ENCODE measurements at places on chromosomes 3 and 15.

GRCh38 chr3:31456373-31456772, 76.4 kb upstream of the STT3B start:
- no peak for DNase-seq

DNA sequence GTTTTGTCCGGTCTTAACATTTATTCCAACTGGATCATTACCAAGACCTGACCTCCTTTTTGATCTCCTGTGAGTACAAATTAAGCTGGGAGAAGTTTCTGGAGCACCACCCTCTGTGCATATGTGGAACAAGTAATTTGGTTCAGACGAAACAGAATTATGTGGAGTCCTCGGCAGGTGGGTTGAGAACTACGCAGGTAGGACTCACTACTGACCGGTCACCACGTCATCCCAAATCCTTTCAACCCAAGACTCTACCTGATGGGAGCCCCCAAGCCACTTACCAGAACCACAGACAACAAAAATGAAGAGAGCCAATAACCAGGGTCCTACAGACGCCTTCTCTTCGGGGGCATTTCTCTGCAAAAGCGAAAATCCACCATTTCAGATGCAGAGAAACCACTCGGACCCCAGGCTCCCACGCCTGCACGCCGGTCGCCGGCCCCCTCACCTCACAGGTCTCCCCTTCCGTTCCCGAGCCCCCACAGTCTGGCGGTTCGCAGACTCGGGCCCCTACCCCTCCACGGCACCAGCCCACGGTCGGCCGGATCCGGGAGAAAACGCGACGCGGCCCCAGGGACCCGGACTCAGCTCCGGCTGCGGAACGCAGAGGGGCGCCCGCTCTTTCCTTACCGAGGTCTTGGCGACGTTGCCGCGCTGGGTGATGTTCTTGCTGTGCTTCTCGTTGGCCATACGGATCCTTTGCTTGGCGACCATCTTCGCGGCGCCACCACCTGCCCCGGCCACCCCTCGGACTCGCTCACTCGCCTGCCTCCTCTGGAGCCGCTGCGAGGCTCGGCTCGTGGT, 674 bp downstream of the SERP1 start:
- DNase-seq = peak; percentile 43

GRCh38 chr15:49293941-49294340, 123.9 kb downstream of the GALK2 start:
- DNase-seq = no peak

GRCh38 chr3:186996356-186996755, 66.0 kb downstream of the ST6GAL1 start:
- no peak for DNase-seq

GRCh38 chr15:61582092-61582491, 353.0 kb upstream of the RORA start:
- no peak for DNase-seq

DNA sequence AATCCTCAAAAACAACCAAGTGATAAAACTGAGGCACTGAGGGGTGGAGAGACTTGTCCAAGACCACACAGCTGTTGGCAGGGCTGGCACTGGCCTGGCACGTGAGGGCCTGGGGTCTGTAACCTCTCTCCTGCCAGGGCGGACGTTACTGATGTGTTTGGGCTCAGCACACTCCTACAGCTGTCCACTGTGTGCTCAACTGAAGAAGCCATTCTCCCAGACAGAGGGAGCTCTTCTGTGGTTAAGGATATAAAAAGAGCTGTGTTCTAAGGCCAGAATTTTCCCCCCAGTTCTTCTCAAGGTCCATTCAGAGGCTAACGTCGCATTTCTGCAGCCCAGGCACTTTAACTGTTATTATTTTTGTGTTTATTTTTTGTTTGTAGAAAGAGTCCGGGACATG, 429.0 kb upstream of the ATP11B start:
- no peak for DNase-seq

GRCh38 chr3:194711913-194712312, 26.2 kb downstream of the FAM43A start:
- DNase-seq = no peak

GRCh38 chr15:87778358-87778757, 478.2 kb downstream of the NTRK3 start:
- DNase-seq = no peak

DNA sequence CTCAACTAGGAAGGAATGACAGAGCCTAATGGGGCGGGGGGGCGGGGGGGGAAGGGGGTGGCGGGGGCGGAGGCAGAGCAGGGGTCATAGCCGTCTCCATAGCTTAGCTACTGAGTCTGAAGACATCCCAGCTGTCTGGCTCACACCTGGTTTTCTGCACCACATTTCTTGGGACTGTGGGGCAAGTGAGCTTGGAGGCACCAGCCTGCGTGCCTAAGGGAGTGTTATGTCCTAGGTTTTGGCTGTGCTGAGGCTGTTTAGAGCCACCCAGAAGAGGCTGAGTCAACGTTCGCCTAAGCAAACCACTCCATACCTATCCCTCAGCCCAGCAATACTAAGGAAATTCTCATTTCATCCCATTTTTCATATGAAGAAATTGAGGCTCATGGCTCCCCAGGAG, 1.4 kb downstream of the IL17RD start:
- DNase-seq = no peak

GRCh38 chr3:105970283-105970682, 101.5 kb upstream of the CBLB start:
- no peak for DNase-seq

- DNase-seq = no peak
Measured at GRCh38 chr15:82714016-82714415, 4.3 kb upstream of the AP3B2 start.

- DNase-seq = no peak
Measured at GRCh38 chr3:87247430-87247773, 20.3 kb downstream of the CHMP2B start.

DNA sequence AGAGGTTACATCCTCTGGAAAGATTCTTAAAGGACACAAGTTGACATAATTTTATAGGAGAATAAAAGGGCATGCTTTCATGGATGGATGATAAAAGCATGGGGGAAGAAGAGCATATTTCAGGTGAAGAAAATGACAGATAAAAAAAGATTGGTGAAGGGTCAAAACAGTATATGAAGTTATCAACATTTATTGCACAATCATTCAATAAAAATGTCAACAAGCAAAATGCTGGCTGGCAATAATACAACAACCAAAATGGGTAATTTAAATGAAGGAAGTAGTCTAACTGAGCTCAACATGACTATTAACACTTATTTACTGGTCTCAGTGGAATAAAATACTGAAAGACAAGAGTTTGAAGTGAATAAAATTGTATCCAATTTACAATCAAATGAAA, 696.7 kb downstream of the SQOR start:
- DNase-seq = no peak

DNA sequence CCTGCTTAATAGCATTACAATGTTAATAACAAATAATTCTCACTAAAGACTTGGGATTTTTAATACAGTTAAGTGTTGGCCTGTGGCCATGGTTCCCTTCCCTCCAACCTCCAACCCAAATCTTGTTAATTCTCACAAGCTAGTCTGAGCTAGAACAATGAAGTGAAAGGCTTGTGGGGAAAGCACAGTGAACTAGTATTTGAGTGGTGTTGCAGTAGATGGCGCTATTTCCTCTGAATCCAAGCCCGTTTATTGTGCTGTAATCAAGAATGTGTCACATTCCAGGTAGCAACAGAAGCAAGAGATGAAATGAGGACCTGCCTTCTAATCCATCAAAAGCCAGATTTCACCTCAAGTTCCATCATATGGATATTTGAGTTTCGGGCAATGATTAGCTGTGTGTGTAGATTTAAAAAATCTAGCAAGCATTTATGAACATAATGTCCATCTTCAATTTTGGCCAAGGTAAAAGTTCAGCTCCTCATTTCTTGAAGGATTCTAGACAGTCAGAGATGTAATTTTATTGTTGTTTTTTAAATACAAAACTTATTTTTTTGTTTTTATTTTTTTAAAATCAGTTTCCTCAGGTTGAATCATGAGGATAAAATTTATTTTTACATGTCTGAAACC, 160.7 kb downstream of the SQOR start:
- DNase-seq = no peak

DNA sequence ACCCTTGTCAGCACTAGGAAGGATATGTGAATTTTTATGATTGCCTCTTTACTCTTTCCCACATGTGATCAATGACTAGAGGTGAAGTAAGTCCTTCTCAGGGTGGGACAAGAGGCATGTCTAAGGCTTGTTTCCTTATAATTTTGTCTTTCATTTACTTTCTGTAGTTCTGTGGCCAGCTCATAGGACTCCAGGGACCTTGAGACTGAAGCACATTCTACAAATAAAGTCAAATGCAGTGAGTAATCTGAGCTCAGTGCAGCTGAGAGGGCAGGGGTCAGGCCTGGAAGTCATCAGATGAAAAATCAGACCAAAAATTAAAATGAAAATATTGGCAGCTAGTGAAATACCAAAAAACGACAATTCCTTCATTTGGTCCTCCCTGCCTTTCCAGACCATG, 424.7 kb upstream of the THBS1 start:
- no peak for DNase-seq

DNA sequence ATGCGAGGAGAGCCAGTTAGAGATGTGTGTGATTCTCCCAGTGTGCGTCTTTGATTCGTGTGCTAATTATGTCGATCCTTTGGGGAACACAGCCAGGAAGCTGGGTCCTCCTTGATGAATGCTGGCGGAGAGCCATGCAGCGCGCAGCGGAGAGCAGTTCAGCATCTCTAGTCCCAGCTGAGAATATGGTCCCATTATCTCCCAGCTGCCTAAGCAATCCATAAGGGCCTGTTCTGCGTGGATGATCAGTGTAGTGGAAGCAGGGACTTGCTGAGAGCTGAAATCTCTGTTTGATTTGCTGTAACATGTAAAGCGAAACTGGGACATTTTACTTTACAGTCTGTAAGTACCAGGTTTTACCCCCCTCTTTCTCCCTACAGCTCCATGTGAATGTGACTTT, 412.7 kb downstream of the CNTN4 start:
- no peak for DNase-seq

DNA sequence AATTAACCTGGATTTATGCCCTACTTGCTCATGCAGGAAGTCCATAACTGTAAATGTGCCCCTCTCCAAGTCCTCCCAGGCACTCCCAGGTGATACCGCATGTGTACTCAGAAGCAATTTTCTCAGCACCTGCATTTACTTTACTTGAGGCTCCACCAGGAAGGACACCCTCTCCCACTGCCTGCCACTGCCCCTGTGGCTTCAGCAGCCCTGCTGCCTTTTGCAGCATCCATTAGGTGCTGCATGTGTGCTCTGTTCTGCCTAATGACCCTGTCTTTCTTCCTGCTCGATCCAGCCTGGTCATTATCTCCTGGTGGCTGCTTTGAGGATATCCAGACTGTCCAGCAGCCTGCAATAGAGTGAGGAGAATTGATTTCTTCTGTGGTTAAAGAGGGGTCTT, 107.6 kb upstream of the SEMA6D start:
- no peak for DNase-seq

DNA sequence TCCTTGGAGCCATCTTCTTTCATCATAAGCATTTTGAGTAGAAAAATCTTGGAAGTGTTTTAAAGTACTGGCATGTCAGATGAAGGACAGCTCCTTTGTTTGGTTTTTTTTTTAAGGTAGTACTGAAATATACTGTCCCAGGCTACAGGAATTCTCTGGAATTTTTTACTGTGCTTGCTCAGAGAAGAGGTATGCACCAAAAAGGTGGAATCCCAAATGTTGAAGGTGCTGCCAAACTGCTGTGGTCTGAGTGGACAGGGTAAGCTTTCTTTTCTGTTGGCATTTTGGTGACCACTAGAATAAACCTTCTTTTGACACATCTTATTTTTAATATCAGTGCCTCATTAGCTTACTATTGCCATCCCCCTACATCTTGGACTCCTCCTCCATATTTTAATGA, 7.2 kb downstream of the GNL3 start:
- DNase-seq = no peak

- DNase-seq = no peak
Measured at GRCh38 chr3:195209083-195209846, 61.7 kb downstream of the XXYLT1 start.

- DNase-seq = no peak
Measured at GRCh38 chr3:172885704-172886103, 135.2 kb downstream of the ECT2 start.

DNA sequence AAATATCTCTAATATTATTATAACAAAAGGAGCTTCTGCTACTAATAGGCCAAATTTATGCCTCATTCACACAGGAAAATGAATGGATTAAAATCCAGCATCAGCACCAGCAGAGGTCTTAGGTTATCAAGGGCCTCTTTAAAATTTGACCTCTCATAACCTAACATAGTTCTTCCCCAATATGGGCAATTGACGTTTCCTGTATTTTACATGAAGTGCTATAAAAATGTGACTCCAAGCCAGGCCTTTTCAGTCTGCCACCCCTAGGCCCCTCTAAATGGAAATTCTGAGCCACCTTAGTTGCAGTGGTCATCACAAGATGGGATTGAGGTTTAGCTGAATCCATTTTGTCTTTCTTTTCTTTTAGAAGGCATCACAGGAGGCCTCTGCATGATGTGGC, 70.1 kb downstream of the CASR start:
- no peak for DNase-seq

DNA sequence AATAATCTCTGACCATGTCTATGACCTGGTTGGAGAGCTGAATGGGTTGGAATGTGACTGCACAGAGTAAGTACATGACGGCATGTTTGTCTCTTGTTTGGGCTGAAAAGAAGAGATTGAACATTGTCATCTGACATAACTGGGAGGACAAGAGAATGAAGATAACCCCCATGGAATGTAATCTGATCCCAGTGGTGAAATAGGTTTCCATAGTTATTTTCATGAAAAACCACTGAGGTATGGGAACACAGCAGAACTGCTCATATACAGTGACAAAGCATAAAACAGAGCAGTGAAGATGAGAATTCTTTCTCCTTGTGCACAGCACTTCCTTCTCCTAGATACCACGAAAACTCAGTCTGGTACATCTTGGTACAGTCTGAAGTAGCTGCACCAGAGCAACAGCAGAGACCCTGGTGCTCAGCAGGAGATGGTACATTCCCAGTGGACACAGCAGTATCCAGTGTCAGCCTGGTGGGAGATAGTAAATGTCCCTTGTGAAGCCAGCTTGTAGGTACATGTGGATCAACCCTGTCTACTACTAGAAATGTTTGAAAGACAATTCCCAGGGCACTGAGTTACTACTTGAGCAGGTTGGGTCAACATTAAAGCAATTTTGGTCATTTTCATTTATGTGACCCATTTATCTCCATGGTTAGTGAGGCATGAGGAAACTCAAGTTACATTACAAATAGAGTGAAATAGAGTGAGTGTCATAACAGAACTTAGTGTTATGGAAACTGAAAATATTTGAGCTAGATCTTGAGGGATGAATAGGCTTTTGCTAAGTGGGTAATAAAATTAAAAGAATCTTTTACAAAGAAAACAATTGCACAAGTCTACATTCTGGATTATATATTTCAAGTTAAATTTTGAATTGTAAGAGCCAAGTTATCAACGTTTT, 178.3 kb downstream of the SUCNR1 start:
- peak; percentile 31 for DNase-seq

- no peak for DNase-seq
Measured at GRCh38 chr3:152499791-152500385, 231.2 kb downstream of the MBNL1 start.

Data from GM10248 (cell line).